Lower lobe of right lung (tissue), 2 donors: ENCODE measurements at places on chromosomes 7 and 10. TPM values are rescaled to one million over a fixed set of nuclear protein-coding genes. Genes with fewer than 3 reads are reported as not detected.

VIM gene
- 1,797 TPM for total RNA-seq

HOXA9 gene
- total RNA-seq: 1.7 TPM

DNA sequence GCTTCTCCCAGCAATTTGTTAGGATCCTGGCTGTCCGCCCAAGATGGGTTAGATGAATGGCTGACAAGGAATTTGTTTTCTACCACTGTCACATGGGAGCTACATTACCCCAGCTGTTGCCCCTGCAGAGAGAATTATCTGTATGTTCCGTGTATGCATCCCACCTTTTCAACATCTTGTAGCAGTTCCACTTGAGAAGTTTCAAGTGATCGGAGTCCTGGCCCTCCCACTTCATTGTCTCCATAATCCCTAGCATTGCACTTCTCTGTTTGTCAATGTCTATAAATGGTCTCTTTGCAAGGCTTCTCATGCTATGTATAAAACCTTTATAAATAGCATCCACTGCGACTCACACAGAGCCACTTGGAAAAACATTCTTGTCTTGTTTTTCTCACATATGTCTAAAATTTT, 972.5 kb downstream of the CNTNAP2 start:
- no peak for DNase-seq
- no peak overlapping the region for H3K27ac ChIP-seq
- no peaks in the 10 kb centered on the region for H3K27me3 ChIP-seq
- no peaks in the 10 kb centered on the region for H3K36me3 ChIP-seq
- H3K4me1 ChIP-seq: no peaks in the 10 kb centered on the region

GRCh38 chr7:133910761-133911160, 216.4 kb upstream of the LRGUK start:
- no peaks in the 10 kb centered on the region for H3K36me3 ChIP-seq
- no peak overlapping the region for H3K27ac ChIP-seq
- H3K4me3 ChIP-seq: no peak overlapping the region
- DNase-seq: no peak
- no peaks in the 10 kb centered on the region for H3K27me3 ChIP-seq
- H3K4me1 ChIP-seq: no peaks in the 10 kb centered on the region

DNA sequence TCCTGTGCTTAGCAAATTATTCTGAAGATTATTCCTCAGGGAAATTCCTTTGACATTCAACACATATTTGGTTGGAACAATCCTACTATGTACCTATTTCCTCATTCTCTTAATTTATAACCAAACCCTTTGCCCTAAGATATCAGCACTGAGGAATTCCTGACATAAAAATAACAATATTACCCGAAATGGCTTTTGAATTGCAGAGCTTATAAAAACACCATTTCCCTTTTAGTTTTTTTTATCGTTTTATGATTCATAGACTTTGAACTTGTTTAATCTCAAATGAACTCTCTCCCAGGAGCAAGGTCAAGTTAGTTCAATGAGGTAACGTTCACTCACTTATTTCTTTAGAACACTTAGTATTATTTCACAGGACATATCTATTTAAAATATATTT, 7.7 kb upstream of the ABCB1 start:
- no peak overlapping the region for H3K27ac ChIP-seq
- H3K4me1 ChIP-seq: no peaks in the 10 kb centered on the region
- no peak for DNase-seq
- H3K4me3 ChIP-seq: no peak overlapping the region
- no peaks in the 10 kb centered on the region for H3K27me3 ChIP-seq

GRCh38 chr10:43785252-43785651, 136.6 kb upstream of the ZNF32 start:
- H3K27ac ChIP-seq: no peak overlapping the region
- no peaks in the 10 kb centered on the region for H3K4me1 ChIP-seq
- DNase-seq: no peak
- no peaks in the 10 kb centered on the region for H3K27me3 ChIP-seq

MRLN gene
- not detected for total RNA-seq

MOGAT3 gene
- total RNA-seq: not detected

DNA sequence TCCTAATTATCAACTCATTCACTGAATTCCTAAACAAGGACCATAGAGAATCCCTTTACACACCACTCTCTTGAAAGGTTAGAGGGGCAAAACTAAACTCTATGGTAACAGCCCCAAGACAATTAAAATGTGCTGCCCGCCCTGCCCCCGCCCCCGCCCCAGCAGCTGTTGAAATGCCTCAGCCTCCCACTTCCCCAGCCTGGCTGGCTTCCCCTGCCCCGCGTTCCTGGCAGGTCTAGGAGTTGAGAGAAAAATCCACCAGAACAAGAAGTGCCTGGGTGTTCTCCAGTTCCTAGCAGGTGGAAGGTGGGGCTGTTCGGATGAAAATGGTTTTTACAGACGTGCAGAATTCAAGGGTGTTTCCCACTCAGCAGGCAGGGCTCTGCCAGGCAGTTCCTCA, 109.5 kb upstream of the ZEB1 start:
- H3K4me3 ChIP-seq: no peak overlapping the region
- H3K4me1 ChIP-seq: no peaks in the 10 kb centered on the region
- H3K27me3 ChIP-seq: no peaks in the 10 kb centered on the region
- DNase-seq: no peak

GRCh38 chr7:139598642-139599041, 75.2 kb downstream of the CLEC2L start:
- H3K27me3 ChIP-seq: no peaks in the 10 kb centered on the region
- peaks cover 100% of the 10 kb centered on the region for H3K36me3 ChIP-seq
- DNase-seq: no peak

- DNase-seq: no peak
- no peaks in the 10 kb centered on the region for H3K4me1 ChIP-seq
- H3K27me3 ChIP-seq: no peaks in the 10 kb centered on the region
- H3K27ac ChIP-seq: no peak overlapping the region
These were observed 387.8 kb downstream of the BBS9 start for GRCh38 chr7:33517191-33517590.

TACC2 gene
- 141 TPM for total RNA-seq

PLAC9 gene
- 38.0 TPM for total RNA-seq

MICU1 gene
- 57.1 TPM for total RNA-seq

DNA sequence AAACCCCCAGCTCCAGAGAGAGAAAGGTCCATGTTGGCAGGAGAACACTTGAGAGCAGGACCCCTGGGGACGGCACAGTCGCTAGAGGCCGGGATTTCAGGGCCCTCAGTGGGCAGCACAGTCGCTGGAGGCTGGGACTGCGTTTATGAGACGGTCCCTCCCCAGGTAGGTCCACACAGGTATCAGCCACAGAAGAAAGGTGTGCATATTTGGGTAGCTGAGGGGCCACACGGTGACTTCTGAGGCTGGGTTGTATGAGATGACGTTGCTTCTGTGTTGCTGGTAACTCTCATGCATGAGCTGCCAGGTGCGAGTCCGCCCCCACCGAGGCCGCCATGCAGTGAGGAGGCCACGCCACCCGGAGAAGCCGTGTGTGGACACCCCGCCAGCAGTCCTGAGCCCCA, 56.9 kb upstream of the PPP2R2D start:
- H3K27me3 ChIP-seq: peaks cover 12% of the 10 kb centered on the region
- H3K36me3 ChIP-seq: no peaks in the 10 kb centered on the region
- no peak overlapping the region for H3K4me3 ChIP-seq
- H3K27ac ChIP-seq: no peak overlapping the region

JCAD gene
- 101 TPM for total RNA-seq

LGI1 gene
- total RNA-seq: not detected

DNA sequence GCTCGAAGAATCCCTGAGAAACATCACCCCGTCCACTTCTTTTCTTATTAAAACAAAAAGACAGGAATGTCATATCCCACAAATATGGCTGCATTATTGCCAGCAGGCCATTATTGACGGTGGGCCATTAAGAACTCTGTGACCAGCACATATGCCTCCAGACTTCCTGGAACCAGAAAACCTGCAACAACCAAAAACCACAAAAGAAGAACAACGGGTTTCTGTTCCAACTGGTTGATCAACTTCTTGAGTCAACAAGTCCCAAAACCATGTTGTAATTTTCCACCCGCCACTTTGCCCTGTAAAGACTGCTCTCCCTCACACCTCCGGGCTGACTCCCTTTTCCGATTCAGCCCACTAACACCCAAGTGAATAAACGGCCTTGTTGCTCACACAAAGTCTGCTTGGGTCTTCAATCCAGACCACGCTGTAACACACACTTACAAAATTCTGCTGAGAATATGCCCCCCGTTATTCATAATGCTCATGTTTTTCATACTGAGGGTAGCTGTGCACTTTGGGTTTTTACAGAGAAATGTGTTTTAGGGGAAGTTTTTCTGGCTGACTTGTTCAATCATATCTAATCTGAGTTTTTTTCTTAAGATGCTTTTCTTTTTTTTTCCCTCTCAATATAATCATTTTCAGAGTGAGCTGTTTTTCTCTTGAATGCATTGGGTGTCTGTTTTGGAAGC, 20.7 kb downstream of the ZNF107 start:
- H3K27me3 ChIP-seq: no peaks in the 10 kb centered on the region
- H3K4me3 ChIP-seq: no peak overlapping the region
- no peak overlapping the region for H3K27ac ChIP-seq
- peaks cover 38% of the 10 kb centered on the region for H3K36me3 ChIP-seq
- no peaks in the 10 kb centered on the region for H3K4me1 ChIP-seq

DNA sequence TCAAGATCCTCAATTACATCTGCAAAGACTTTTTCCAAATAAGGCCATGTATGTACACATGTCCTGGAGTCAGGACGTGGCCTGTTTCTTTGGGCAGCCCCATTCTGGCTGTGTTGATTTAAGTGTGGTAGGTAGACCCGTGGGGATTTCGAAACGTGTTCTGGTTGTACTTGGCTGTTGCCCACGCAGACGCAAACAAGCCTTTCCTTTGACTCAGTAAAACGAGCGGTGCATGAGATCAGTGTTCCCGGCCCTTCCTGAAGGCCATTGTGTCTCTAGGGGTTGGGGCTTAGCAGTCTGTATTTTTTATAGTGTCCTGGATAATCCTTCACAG, 64.8 kb upstream of the DNAJB6 start:
- H3K27me3 ChIP-seq: no peaks in the 10 kb centered on the region
- peaks cover 34% of the 10 kb centered on the region for H3K4me1 ChIP-seq
- peaks cover 40% of the 10 kb centered on the region for H3K36me3 ChIP-seq
- H3K4me3 ChIP-seq: no peak overlapping the region

OR6V1 gene
- not detected for total RNA-seq

DNA sequence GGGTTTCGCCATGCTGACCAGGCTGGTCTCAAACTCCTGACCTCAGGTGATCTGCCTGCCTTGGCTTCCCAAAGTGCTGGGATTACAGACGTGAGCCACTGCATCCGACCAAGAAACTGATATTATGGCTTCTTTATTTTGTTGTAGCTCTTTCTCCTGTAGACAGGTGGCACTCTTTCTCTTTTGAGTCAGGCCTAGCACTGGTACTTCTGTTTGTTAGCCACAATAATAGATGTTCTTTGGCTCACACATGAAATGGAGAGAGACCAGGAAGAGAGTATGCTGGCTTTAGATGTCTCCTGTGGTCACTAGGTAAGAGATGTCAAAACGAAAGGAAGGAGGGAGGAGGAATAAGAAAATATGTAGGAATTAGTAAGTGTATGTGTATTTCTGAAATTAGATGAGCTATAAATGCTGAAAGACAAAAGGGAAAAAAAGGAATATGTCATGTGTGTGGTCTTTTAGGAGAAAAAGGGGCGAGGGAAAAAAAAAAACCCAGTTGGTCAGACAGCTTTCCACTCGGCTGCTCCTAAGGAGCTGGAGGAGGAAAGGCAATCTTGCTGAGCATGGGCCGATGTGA, 78.7 kb downstream of the CLEC2L start:
- H3K4me3 ChIP-seq: no peak overlapping the region
- DNase-seq: no peak
- H3K27ac ChIP-seq: no peak overlapping the region
- no peaks in the 10 kb centered on the region for H3K4me1 ChIP-seq

KEL gene
- 1.6 TPM for total RNA-seq

DNA sequence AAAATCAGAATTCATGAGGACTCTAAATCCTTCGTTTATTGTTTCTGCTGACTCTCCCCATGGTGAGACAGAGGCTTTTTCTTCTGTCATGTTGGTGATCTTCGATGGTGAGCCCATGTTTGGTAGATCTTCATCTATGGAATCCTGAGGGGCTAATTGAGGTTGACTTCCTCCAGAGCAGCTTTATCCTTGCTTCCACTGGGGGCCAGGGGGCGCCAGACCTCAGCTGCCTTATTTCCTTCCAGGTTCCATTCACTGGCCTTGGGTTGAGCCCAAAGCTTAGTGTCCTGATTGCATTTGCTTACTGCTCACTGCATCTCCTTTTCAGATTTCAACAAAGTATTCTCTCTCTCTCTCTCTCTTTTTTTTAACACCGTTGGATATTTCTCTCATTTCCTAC, 80.7 kb downstream of the GCC1 start:
- no peaks in the 10 kb centered on the region for H3K27me3 ChIP-seq
- DNase-seq: peak; percentile 47
- H3K36me3 ChIP-seq: no peaks in the 10 kb centered on the region

- DNase-seq: no peak
- H3K27ac ChIP-seq: no peak overlapping the region
- no peak overlapping the region for H3K4me3 ChIP-seq
These were observed 528.7 kb upstream of the DPP6 start for GRCh38 chr7:153523320-153524015.
